ENCODE measurements at places on chromosomes 3 and 15.

DNA sequence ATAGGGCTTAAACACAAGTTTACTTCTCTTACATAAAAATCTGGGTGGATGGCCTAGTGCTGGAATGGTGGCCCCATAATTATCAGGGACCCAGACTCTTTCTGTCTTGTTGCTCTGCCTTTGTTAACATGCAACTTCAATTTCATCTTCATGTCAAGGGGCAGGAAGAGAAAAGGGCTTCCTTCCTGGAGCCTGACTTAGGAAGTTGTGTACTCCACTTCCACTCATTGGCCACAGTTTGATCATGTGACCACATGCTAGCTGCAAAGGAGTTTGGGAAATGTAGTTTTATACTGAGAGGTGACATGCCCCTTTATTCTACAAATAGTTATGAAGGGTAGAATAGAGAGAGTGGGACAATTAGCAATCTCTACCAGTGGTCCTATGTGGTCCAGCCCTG, 39.3 kb downstream of the RHCG start:
- DNase-seq, result no peak

DNA sequence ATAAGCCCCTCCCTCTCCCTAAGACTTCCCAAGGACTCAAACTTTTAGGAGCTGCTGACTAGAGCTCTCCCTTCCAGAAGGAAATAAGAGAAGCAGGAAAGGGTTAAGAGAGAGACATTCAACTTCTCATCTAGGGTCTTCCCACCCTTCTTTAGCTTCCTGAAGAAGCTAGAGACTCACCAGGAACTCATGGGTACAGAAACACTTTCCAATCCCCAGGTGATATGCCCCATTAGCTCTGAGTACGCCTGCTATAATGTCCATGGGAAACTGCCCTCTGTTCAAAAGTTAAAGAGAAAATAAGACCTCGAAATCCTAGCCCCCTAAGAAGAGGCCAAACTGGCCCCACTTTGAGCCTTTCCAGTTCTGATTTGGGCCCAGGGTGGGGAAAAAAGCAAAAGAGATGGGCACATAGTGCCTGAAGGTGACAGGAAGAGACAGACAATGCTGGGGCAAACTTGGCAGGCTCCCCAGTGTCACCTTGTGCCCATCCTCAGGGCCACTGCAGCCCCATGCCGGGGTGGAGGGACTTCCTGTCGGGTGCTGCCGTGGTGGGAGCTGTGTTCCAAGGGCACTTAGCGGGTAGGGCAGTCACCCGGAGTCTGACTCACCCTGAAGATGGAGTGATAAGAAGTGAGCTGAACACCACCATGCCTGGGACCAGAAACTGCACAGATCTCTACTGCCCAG, 29.5 kb downstream of the CCDC12 start:
- no peak for DNase-seq

DNA sequence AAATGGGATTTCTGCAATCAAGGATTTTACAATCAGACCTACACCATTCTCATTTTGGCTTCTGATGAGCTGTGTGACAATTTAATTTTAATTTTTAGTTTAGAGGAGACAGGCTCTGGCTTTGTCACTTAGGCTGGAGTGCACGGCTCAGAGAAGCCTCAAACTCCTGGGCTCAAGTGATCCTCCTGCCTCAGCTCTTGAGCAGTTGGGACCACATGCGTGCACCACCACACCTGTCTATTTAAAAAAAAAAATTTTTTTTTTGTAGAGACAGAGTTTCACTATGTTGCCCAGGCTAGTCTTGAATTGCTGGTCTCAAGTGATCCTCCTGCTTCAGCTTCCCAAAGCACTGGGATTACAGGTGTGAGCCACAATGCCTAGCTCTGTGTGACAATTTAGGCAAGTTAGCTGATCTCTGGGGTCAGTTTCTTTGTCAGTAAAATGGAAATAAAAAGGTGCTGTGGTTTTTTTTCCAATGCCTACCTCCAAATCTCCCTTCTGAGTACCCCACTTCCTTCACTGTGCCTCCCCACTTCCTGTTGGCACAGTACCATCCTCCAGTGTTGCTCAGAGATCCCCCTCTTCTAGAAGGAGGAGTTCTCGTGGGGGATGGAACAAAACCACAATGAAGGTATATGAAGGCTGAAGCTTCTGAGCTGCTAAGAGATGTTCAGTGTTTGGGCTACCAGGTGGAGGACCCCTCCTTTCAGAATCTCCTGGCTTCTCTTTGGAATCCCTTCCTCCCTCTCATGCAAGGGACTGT, 54.1 kb upstream of the GSK3B start:
- DNase-seq, result no peak

GRCh38 chr3:184305577-184305976, 6.5 kb downstream of the PSMD2 start:
- no peak for DNase-seq

DNA sequence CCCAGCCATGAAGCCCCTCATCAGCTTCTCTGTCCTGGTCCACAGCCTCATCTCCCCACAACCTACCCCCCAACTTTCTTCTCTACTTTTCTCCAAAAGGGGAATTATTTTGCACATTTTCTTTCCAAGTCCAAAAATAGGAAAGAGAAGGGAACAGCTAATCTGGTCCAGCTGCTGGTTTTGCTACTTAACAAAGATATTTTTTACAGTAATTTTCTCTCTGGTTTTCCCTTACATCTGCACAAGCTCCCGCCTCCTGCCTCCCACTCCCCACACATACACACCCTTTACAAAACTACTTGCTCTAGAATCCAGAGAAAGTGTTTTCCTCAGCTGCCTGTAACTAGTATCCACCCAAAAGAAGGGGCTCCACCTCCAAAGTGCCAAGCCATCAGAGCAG, 177.2 kb downstream of the POLR2M start:
- no peak for DNase-seq

- DNase-seq, result no peak
Observed at GRCh38 chr15:68987676-68988075, 26.8 kb upstream of the NOX5 start.

DNA sequence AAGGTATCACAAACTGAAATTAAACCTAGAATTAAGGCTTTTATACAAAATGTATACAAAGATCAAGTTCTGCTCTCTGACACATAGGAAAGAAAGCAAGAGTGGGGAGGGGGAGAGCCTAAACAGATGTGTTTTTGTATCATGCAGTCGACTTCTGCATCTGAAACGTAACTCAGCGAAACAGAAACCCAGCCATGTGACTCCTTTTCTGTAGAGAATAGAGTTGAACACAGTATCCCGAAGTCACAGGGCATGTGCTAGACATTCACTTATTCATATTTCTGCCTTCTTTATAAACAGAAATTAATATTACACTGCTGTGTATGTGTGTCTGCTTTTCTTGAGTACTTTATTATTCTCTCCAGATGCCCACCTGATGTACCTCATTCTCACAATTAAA, 121.0 kb downstream of the PDZRN3 start:
- no peak for DNase-seq

- DNase-seq, result no peak
Observed at GRCh38 chr3:35505181-35505580, 134.1 kb upstream of the ARPP21 start.

DNA sequence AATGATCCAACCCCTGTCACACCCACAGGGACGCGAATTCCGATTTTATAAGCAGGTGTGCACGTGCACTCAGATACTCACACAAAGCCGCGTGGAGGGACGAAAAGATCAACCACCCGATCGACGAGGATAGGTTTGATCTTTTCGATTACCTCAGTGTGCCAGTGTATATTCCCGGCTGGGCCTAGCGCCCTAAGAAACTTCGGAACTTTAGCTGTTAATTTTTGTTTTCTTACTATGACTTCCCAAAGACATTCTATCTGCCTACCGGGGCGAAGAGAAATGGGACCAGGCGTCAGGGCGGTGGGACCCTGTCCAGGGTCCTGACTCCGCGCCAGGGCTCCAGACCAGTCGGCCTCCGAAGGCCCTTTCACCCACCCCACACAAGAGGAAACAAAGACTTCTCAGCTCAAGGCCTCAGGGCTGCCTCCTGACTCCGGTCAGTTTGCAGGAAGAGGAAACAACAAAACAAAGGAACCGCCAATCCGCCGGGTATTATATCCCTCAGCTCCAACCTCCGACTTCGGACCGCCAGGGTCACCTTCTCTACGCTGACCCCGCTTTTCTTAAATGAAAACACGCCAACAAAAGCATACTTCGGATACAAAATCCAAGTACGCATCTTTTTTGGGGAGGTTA, 6.8 kb downstream of the ONECUT1 start:
- no peak for DNase-seq

DNA sequence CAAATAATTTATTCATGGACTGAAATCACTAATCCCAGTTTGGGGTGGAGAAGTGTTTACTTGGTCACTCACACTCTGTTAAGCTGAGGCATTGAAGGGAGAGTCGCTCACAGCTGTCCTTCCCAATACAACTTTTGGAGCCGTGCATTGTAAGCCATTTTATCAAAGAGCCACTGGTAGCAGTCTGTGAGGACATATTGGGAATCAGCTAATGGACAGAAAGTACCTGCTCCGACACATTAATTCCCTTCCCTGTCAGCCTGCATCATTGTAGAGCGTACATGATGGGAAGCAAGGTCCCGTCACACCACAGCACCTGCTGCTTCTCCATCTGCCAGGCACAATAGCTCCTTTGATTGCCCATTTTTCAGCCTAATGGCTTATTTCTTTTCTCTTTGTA, 643.2 kb downstream of the SQOR start:
- no peak for DNase-seq

- DNase-seq, result no peak
Observed at GRCh38 chr15:73865379-73865778, 8.0 kb upstream of the TBC1D21 start.

DNA sequence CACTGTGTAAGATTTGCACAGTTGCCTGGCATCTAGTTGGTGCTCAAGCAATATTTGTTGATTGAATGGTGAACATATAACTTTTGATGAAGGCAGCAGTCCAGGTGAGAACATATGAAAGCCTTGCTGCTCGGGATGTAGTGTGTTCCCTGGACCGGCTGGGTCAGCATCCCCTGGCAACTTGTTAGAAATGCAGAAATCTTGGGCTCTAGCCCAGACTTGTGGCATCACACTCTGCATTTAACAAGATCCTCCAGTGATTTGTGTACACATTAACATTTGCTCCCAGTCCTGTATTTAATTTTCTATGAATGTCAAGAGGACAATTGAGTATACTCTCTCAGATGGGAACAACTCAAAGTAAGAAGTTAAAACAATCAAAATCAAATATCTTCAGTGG, 69.0 kb upstream of the SAMMSON start:
- no peak for DNase-seq

DNA sequence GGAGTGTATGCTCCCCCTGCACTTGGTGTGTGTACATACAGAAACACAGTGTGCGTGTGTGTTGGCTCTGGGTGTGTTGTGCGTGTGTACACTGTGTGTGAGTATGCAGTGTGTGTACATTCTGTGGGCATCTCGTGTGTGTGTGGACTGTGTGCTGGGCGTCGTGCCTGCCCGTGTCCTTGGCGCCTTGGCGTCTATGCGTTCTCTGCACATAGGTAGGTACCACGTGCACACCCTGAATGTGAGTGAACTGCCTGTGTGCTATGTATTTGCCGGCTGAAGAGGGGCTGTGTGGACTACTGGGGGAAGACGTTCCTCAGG, 481 bp upstream of the ECE2 start:
- DNase-seq, result no peak

DNA sequence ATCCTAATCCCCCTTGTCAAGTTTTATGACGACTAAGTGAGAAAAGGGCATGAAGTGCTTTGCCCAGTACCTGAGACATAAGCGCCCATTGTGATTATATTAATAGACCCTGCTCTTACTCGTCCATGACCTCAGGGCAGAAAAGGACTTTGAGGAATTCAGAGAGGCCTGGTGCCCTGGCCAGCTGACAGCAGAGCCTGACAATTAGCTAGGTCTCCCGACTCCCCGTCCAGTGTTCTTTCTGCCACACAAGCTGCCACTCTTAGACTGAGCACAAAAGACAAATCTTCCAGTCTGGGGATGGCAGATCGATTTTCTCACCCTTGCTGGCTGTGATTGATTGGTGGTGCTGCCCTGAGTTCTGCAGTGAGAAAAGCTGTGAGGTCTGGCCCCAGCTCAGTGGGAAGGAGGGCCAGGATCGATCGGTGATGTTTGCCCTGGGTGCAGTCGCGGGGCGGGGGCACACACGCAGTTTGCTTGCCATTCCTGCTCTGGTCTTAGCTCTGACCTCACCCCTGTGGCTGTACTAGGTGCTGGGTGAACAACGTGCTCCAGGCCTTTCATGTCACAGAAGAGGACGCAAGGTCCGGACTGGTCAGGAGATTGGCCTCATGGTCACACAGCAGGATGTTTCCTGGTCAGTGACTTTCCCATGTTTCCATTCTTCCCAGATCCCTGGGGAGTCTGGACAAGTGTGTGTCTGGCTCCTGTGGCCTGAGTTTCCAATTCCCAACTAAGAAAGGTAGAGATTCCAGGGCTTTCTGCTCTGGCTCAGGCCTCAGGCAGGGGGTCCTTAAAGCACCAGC, 67.4 kb upstream of the TLE3 start:
- no peak for DNase-seq

GRCh38 chr3:72906154-72906553, 18.3 kb downstream of the GXYLT2 start:
- DNase-seq, result no peak

DNA sequence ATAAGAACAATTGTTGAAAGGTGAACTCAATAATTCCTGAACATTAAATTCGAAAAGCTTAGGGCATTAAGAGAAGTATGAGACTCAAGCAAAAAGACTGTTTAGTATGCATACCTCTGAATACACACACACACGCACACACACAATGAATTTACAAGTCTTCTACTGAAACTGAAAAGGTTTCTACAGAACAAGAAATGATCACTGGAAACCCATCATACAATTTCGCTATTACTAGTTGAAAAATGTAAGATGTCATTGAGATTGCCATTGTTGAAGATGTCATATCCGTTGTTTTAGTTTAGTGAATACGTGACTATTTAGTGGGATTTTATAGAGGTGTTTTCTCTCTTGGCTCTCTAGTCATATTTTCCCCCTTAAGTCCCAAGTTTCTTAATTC, 106.8 kb downstream of the FOXB1 start:
- no peak for DNase-seq

DNA sequence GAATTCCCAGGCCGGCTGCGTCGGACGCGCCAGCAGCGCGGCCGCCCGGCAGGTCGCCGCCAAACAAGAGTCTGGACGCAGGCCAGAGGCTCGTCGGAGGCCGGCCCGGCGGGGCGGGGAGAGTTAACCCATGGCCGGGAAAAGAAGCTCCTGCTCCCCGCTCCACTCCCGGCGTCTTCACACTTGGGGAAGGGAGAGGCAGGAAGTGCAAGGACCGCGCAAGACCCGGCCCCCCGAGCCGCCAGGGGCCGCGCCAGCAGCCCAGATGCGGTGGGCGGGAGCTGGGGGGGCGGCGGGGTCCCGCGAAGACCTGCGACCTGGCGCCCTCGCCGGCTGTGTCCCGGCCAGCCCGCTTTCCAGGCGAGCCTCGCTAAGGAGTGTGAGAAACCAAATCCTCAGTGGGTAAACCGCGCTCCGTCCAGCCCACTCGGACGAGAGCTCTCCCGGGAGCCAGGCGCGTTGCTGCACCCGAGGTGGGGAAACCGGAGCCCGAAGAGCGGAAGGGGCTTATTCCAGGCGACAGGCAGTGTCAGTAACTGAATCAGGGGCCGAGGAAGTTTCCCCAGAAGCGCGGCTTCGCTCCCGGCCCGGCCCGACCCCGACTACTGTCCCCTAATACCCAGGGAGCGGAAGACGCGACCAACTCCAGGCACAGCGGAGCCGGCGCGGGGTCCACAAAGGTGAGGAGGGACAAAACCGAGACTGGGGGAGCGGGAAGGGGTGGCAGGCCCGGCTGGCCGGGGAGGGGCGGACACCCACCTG, 721 bp downstream of the ADAMTS7 start:
- no peak for DNase-seq

GRCh38 chr3:71206305-71207165, 377.0 kb downstream of the FOXP1 start:
- no peak for DNase-seq

- no peak for DNase-seq
Observed at GRCh38 chr3:168813225-168813802, 717.6 kb upstream of the GOLIM4 start.
